ENCODE measurements at places on chromosomes 3 and 15.

GRCh38 chr15:67063689-67064606 lies 1.5 kb upstream of the SMAD3 start:
- DNase-seq, result peak; percentile 12

DNA sequence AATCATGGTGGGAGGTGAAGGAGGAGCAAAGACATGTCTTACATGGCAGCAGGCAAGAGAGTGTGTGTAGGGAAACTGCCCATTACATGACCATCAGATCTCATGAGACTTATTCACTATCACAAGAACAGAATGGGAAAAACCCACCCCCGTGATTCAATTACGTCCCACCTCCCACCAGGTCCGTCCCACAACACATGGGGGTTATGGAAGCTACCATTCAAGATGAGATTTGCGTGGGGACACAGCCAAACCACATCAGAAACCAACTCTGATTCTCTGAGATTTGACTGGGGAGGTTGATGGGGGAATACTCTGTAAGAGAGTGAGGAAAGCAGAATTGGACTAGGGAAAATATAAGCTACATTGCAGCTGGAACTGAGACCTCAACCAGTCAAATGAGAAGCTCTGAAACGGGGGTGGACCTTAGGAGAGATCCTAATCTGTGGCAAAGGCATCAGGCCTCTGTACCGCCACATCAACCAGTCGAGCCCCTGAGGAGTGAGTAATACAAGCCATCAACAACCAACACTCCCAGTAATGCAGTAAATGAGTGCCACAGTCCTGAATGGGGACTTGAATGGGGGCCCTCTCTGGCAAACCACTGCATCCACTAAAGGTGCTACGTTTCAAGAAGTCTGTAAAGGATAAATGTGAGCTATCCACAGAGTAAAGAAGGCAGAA lies 207.9 kb upstream of the GADL1 start:
- no peak for DNase-seq

DNA sequence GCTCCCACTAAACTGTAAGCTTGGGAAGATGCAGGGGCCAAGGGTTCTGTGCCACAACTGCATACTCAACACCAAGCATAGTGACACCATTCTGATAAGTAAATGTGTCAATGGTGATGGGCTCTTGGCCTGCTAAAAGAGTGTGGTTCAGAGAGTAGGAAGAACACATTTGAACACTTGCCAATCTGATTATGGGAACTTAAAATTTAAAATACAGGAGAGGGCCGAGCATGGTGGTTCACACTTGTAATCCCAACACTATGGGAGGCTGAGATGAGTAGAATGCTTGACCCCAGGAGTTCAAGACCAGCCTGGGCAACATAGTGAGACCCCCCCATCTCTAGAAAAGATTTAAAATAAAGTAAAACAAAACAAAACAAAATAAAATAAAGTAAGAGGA lies 34.1 kb downstream of the PTPN9 start:
- DNase-seq, result no peak

DNA sequence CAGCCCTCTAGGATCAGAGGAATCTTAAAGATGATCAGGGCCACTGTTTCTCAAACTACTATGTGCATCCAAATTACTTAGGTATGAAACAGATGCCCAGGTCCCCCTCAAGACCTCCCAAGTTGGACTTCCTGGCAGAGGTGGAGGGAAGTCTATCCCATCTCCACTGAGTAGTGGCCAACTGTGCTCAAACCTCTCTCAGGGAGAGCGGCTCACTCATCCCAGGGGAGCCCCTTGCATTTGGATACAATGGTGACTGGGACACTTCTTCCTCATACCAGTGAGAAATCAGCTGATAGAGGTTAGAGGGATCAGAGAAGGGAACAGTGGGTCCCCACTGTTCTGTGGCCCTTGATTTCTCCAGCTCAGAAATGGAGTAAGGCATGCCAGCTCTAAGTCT lies 8.7 kb upstream of the WNT7A start:
- DNase-seq, result no peak

DNA sequence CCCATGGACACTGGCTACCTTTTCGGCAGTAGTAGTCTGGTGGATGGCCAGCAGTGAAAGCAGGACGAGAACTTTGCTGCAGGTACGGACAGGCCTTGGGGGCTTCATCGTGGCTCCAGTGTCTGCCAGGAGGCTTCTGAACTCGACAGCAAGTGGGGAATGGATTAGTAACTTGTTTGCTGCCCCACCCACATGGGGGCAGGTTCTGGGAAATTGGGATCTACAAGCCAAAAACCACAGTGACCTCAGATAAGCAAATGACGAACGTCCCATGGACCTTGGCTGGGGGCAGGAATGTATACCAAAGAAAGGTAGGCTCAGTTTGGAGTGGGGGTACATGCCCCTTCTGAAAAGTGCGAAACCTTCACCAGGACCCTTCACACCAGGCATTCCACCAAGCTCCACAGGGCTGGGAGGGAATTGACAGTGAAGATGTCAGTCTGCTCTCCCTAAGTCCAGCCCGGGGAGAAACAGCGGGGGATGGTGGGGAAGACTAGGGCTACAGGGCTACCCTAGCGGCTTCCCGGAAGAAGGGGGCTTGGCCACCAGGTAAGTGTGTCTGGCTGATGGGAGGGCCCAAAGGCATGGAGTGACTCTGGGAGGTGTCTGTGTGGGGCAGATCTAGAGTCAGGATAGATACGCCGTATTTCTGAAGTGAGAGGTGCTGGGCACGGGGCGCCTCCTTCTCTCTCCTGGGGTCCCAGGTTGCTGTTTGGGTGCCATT lies at the start of gene ITIH4:
Gene ITIH4 (minus strand): TSS at position 138 of the 724 bp plus-strand sequence. CDS start 30 bp downstream, at position 108.
- DNase-seq, result no peak

- peak; percentile 2 for DNase-seq
Measured at GRCh38 chr15:44157679-44158078, 37.4 kb downstream of the FRMD5 start.

GRCh38 chr15:39719109-39719508 lies 63.5 kb downstream of the FSIP1 start:
- no peak for DNase-seq

GRCh38 chr3:52109611-52110301 lies 44.5 kb downstream of the POC1A start:
- DNase-seq, result no peak

GRCh38 chr3:79361748-79362378 lies 405.9 kb downstream of the ROBO1 start:
- DNase-seq, result peak; percentile 17

GRCh38 chr3:4341336-4341675 lies 38.1 kb downstream of the SETMAR start:
- DNase-seq, result no peak

DNA sequence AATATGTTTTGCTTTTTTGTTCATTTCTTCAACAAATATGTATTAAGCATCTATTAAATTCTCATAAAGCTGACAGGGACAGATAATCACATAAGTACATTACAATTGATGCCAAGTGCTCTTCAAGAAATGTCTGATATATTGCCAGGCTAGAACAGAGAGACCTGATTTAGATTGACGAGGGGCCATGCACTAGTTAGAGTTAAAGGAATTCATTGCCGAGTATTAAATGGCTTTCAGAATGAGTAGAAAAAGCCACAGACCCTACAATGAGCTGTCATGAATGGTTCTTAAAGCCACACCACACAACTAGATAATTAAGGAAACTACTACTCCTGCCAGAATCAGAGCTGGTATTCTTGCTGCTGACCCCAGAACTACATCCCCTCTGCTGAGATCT lies 250.2 kb upstream of the MME start:
- no peak for DNase-seq

DNA sequence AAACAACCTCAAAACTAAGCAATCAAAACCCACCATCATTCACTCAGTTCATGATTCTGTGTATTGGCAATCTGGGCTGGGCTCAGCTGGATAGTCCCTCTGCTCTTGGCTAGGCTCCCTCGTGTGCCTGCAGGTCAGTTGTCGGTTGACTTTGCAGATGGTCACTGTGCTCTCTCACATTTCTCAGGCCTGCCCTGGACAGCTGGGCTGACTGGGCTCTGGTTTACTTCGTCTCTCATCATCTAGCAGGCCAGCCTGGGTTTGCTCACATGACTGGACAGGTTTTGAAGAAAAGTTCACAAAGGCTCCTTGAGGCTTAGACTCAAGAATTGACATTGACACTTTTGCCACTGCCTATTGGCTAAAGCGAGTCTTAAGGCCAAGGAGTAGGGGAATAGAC lies 105.0 kb upstream of the CTNNB1 start:
- DNase-seq, result no peak

GRCh38 chr3:80999481-80999880 lies 762.0 kb downstream of the GBE1 start:
- DNase-seq, result no peak

GRCh38 chr15:85563328-85563727 lies 182.9 kb downstream of the AKAP13 start:
- no peak for DNase-seq

- DNase-seq, result no peak
Measured at GRCh38 chr3:152922554-152922953, 87.6 kb downstream of the P2RY1 start.

GRCh38 chr15:69627548-69628158 lies 175.0 kb downstream of the RPLP1 start:
- DNase-seq, result no peak

DNA sequence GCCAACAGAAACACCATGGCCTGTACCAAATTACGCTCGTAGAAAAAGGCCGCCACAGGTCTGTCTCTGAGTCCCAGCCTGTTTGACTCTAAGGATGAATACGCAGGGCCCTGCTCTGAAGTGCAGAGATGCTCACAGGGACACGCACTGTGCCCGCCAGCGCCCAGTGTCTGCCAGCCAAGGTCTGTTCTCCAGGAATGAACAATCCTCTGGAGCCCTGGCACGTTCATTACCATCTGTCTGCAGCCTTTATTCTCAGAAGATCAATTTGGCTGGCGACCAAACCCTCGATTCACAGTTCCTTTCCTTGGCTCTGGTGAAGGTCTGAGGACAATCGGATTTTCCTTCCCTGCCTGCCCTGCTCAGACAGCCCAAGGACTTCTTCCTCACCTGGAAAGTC lies 66.3 kb downstream of the NIPA2 start:
- peak; percentile 1 for DNase-seq

DNA sequence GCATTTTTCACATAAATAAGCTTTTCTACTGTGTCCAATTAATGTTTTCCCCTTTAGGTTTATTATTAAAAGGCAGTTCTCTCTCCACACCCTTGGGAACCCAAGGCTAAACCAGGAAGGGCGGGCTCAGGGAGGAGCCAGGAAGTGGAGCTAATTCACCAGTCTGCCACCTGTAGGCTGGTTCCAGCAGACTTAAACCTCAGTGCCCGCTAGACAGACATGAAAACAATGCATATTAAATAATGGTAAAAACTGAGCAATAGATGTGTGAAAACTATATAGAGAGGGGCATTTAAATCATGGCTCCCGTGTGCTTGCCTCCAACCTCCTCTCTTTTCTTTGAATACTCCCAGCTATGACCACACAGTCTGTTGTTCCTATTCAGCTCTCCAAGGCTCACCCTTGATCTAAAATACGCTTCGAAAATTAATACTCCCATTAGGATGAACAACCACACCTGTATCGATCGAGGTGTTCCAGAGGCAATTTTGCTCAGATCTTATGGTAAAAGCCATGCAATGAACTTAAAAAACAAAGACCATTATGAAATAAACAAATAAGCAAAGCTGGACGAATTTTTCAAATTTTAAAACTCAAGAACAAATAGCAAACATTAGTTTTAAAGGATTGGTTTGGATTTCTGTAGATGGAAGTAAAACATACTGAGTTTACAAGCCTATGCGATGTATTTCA lies 253.3 kb downstream of the TJP1 start:
- no peak for DNase-seq

- DNase-seq, result no peak
Measured at GRCh38 chr3:15409239-15409638, 18.1 kb downstream of the METTL6 start.

DNA sequence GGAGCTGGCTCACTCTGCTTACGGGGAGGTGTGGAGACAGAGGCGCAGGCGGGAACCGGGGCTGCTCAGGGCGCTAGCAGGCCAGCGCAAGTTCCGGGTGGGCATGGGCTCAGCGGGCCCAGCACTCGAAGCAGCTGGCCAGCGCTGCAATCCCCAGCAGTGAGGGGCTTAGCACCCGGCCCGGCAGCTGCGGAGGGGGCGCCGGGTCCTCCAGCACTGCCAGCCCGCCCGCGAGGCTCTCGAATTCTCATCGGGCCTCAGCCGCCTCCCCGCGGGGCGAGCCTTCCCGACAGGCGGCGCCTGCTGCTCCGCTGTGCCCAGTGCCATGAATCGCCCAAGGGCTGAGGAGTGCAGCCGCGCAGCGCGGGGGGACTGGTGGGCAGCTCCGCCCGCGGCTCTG lies 78.6 kb upstream of the MITF start:
- DNase-seq, result no peak

DNA sequence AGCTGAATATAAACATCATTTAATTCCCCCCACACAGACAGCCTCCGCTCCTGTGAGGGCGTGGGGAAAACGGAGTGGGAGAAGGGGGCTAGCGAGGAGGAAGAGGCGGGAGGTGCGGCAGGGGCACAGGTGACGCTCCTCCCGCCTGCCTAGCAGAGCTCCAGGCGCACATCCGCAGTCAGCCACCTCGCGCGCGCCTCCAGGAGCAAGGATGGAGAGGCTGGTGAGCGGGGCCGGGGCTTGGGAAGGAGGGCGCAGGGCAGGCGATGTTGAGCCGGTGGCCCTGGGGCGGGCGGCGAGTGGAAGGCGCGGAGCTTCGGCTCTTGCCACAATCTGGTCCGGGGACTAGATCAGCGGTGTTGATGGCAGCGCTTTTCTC lies at the start of gene CD200:
Gene CD200 (plus strand): TSS at position 155 of the 379 bp plus-strand sequence. CDS start 57 bp downstream, at position 212.
- DNase-seq, result peak; percentile 65

DNA sequence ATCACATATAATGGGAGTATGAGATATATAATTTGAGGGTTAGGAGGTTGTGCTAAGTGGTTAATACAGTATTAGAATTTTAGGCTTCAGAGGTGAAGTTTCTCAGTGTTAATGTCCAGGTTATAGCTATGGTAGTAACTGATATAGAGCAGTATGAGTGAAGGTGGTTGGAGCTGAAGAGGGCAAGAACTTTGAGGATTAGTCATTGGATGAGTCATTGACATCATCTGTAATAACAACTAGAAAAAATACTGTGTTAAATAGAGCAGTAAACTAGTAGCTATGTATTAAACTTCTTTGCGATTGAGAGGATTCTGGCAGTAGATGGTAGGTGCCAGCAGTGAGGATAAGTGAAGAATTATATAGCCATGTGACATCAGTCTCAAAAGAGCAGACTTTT lies 47.5 kb upstream of the EIF3J start:
- DNase-seq, result no peak

DNA sequence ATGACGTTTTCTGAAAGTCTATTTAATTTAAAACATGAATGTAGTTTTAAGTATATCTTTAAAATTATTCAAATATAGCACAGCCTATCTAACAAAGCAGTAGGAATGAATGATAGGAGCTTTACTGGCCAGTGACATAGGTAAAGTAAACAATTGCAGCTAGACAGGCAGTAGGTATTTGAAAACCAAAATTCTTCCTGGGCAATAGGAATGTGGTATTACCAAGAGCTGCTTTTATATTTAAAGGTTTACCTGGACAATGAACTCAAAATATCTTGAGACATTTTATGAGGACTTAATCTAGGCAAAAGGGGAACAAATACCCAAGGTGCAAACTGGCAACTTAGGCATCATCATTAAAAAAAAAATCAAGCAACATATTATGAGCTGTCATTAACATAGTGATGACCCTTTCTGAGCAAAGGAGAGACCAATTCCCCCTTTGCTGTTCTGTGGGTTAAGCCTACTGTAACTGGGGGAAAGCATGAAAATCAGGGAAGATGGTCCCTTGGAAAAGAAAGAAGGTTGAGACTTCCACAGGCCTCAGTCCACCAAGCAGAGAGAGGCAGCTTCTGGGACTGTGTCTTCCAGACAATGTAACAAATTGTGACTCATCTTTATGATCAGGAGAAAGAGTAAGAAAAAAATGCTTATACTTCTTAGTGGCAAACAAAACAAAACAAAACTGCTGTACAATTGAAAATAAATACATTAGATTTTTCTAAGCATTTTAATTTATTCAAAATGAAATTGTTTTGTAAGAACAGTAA lies 12.9 kb downstream of the ISL2 start:
- DNase-seq, result no peak
